ENCODE measurements at places on chromosomes 4 and X.

DNA sequence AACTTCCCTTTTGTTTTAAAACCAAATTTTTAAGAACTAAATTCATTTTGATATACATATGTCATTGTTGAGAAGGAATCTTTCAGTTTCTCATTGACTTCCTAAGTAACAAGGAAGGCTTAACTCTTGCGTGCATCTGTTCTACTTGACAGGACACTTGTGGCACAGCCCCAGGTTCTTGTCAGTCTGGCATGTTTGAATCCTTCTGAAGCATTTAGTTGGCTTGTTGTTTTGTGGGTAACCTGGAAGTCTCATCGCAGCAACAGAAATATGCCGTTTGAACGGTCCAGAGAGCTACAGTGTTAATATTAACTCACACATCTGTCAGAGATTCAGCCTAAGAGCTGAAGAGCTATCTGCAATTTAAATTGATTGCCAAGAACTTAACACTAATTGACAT, 76.0 kb downstream of the GLRA3 start:
- no peak for DNase-seq

DNA sequence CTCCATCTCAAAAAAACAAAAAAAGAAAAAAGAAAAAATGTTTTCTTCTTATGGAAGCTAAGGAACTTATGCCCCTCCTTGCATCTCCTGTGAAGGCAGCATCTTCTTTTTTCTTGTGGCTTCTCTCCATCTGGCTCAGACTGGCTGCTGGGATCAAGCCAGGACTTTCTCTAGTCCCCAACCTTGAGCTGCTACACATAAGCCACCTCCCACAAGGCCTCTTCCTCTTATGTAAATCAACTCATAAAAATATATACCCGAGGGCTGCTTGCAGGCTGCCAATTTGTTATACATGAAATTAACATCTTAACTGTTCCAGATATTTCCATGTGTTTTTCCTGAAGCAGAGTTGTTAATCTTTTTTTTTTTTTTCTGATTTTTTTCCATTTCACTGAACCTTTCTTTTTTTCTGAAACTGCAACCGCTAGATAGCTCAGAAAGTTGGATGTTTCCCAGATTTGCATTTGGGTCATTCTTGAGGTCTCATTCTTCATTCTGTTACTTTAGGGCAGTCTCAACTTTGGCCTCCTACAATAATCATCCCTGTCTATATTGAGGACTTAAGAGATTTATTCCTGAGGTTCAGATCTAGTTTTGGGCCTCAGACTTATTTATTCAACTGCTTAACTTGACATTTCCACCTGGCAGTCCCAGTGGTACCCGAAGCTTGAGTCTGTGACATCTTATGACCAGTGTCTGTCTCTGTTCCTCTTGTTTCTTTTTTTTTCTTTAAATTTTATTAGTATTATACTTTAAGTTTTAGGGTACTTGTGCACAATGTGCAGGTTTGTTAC, 10.3 kb downstream of the SNX25 start:
- no peak for DNase-seq

- DNase-seq: no peak
Observed at GRCh38 chr4:108878806-108879205, 116.0 kb upstream of the ETNPPL start.

- no peak for DNase-seq
Observed at GRCh38 chr4:2811830-2812611, 19.1 kb downstream of the SH3BP2 start.

DNA sequence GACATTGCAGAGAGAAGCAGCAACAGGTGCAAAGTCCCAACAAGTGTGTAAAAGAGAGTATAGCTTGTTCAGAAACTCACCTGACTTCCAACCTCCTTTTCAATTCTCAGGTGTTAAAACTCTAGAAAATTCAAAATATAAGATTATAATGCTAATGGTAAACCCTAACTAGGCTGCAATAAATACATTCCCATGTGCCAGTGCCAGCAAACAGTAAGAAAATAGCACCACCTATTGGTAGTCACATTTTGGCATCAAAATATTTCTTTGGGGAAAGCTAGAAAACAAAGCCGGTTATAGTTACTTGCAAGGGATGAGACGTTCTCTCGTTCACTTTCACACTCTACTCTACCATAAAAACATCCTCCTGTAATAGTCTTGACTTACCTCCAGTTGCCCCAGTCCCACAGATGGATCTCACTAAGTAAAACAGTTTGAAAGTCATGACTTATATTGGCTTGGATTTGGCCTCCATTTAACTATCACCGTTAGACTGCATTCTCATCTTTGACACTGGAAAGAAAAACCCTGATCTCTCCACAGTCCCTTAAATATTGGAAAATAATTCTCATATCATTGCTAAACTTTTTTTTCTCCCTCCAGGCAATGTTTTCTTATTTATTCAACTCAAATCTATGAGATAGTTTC, 9.6 kb downstream of the BMP3 start:
- no peak for DNase-seq

GRCh38 chrX:37349221-37350033, at the start of gene PRRG1:
PRRG1 (plus strand) TSS chrX:37349364; CDS start chrX:37406250, 56,886 bp downstream.
- DNase-seq: peak; percentile 2

- no peak for DNase-seq
Observed at GRCh38 chr4:13143222-13144070, 340.7 kb downstream of the RAB28 start.

- DNase-seq: no peak
Observed at GRCh38 chrX:47645530-47645929, 4.8 kb downstream of the ELK1 start.

GRCh38 chrX:153770601-153771414, 6.8 kb downstream of the PLXNB3 start:
- no peak for DNase-seq

DNA sequence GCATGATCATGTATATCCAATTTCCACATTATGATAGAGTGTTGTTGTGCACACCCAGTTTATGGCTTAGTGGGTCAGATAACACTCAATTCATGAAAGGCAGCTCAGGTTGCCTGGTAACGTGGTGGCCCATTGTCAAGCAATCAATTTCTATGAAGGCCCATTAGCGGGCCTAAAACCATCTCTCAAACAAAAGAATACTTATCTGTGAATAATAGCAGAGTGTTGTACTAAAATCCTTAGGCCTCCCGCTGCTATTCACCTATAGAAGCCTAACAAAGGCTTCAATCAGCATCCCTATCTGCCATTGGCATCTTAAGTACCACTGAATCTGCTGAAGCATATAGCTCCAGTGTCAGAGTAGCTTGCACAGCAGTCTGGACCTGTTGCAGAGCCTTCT, 849.6 kb upstream of the POU3F4 start:
- DNase-seq: no peak

DNA sequence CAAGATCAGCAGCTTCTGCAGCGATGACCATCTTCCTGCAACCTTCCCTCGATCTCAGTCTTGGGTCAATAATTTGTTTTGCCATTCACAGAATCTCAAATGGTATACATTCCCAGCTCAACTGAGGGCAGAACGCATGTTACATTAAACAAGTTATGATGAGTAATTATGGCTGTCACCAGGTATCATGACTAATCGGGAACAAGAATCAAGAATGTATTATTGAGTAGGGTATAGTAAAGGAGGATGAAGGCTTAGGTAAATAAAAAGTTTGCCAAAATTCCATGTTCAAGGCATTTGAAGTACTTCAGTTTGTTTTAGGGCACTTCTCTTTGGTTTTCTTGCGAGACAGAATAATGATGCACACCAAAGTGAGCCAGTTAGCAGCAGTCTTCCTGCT, 194.1 kb downstream of the SH2D1A start:
- no peak for DNase-seq

DNA sequence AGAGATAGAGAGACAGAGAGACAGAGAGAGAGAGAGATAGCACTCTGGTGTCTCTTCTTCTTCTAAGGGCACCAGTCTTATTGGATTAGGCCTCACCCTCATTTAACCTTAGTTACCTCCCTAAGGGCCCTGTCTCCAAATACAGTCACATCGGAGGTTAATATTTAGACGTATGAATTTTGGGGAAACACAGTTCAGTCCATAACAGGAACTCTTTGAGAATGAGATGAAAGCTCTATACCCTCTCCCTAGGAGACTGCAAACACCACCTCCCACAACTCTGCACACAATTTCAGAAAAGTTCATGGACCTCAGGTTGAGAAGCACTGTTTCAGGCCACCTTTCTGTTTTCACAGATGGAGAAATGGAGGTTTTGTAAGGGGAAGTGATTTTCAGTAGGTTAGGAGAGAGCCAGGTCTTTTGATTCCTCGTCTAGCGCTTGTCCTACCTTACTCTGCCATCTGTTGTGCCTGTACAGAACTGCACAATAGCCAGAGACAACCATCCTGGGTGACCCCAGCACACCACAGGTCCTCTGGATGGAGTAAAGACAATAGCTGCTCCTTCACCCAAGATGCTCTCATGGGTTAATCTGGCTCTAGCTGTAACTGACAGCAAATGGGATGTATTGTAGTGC, 16.9 kb upstream of the LOC101059915 start:
- DNase-seq: no peak
